ENCODE measurements at places on chromosomes 11 and 22.

GRCh38 chr11:11572386-11572785 lies 49.4 kb downstream of the GALNT18 start:
- DNase-seq = no peak

- DNase-seq = no peak
Measured at GRCh38 chr22:39580006-39580441, 9.5 kb downstream of the CACNA1I start.

GRCh38 chr11:113994077-113994954 lies 19.4 kb downstream of the HTR3A start:
- no peak for DNase-seq

GRCh38 chr22:30561402-30562189 lies 12.9 kb downstream of the GAL3ST1 start:
- no peak for DNase-seq

DNA sequence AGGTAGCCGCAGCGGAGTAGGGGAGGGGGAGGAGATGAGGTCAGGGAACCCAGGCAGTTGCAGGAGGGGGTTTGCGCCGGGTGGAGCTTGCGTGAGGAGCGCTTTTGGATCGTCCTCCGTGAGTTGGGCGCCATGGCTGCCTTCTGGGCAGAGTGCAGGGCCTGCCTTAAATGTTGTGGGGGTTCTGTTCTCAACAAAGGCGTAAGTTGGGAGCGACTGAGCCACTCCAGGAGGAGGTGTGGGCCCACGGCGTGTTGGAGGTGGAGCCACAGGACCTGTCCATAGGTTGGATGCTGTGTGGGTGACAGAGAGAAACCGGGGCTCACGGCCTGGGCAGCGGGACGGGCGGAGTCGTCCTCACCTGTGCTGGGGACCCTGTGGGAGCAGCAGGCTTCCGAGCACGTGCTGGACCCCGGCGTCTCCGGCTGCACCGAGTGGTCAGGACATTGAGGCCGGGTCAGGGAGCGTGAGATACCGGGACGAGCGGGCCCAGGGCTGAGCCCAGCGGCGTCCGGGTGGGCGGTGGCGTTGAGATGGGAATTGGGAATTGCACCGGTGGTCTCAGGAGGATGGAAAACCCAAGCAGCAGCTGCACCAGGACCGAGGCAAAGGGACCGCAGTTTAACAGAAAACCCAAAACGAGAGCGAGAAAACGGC lies 977 bp upstream of the PGGHG start:
- no peak for DNase-seq

GRCh38 chr11:67820081-67820480 lies 145.7 kb upstream of the ALDH3B2 start:
- DNase-seq = no peak

GRCh38 chr22:39996732-39997131 lies 2.0 kb downstream of the FAM83F start:
- DNase-seq = peak; percentile 10

DNA sequence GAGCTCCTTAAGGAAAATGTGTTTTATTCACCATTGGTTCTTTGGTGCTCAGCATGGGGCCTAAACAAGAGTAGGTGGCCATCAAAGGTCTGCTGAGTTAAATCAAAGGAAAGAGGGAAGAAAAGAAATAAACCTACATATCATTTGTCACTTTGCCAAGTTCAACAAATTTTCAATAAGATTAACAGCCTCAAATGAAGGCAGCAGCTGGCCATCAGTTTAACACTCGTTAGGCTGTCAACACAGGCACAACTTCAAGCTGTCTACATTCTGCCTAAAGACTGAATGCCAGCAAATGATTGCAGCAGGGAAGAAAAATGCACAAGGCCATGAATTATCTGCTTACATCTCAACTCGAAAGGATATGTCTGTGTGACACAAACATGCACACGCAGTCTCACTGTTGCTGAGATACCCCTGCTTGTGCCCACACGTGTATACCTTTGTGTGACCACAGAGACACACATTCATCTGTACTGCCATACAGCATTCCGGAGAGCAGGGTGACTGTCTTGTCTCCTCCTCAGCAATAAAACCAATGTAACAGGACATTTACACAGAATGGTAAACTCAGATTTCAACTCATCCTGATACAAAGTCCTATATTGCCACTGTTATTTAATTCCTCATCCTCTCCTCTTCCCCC lies 40.1 kb downstream of the TRIM66 start:
- DNase-seq = no peak

DNA sequence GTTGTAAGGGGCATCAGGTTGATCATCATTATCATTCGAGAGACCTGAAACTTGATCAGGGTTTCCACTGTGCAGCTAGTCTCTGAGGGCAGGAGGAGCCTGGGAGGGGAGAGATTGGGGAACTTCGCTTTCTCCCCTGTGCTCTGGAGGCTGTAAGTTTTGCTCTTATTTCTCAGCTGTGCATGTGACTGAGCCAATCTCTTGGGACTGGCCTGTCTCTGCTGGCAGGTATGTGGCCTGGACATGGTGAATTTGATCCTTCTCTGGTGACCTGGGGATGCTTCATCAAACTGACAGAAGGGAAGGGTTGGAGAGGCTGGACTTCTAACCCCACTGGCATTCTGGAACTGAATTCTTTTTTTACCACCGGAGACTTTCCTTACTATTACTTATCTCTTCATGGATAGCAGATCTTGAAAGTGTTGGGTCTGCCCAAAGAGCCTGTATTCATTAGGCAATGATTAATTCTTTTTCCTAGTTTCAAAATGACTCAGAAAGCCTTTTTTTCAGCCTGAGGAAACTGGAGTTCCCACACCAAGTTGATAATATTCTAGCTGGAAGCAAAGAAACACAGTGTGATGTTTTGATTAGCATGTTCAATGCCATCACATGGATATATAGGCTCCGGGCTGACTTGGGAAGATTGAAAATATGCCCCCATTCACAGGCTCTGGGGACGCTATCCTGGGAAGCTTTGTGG lies 36.5 kb downstream of the TSPAN18 start:
- no peak for DNase-seq

GRCh38 chr11:109267293-109268095 lies 154.5 kb upstream of the C11orf87 start:
- DNase-seq = no peak

GRCh38 chr11:94217705-94218104 lies 86.7 kb upstream of the IZUMO1R start:
- no peak for DNase-seq

DNA sequence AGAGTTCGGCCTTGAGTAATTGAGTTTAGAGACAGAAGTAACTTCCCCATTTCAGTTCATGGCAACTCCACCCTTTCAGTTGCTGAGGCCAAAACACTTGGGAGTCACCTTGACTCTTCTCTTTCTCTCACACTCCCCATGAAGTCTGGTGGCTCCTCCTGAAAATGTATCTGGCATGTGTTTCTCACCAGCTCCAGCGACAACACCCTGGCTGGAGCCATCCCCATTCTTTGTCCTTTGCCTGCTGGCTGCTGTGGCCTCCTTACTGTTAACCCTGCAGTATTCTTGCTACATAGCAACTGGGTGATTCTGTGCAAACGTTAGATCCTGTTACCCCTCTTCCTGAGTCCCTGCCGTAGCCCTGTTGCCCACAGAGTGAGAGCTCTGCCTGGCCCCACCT lies 23.8 kb downstream of the SLC6A5 start:
- no peak for DNase-seq

DNA sequence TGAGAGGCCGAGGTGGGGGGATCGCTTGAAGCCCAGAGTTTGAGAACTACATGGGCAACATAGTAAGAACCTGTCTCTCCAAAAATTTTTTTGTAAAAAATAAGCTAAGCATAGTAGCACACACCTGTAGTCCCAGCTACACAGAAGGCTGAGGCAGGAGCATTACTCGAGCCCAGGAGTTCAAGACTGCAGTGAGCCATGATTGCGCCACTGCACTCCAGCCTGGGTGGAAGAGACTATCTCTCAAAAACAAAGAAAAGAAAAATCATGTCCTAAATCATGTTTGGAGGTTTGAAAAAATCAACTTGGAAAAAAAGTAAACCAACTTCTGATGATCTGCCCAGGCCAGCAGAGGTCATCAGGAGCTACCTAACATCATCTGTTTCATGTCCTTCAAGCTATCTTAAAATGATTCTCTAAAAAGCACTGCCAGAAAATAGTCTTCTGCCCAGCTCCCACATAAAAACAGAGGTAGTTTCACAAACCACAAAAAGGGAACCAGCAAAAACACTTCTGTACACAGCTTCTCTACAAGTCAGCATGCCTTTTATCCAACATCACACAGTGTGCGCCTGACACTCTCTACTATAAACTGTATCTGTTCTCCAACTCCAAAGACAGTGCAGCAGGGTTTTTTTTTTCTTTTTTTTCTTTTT lies 165.0 kb downstream of the SOX6 start:
- no peak for DNase-seq

GRCh38 chr11:45390407-45390806 lies 104.3 kb upstream of the SYT13 start:
- DNase-seq = no peak

DNA sequence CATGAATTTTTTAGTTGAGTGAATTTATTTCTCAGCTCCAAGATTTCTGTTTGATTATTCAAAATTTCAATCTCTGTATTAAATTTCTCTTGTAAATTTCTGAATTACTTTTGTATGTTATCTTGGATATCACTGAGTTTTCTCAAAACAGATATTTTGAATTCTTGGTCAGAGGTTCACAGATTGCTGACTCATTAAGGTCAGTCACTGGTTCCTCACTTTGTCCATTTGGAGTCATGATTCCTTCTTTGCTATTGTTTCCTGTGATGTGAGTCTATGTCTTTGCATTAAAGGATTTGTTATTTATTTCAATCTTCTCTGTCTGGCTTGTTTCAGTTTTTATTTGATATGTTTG lies 10.2 kb upstream of the IL17RA start:
- peak; percentile 19 for DNase-seq

Measured in HCEC 1CT (cell line).